ENCODE measurements at places on chromosomes 1 and 21.

GRCh38 chr1:45585110-45585426 lies 1.2 kb downstream of the NASP start:
- DNase-seq = no peak

DNA sequence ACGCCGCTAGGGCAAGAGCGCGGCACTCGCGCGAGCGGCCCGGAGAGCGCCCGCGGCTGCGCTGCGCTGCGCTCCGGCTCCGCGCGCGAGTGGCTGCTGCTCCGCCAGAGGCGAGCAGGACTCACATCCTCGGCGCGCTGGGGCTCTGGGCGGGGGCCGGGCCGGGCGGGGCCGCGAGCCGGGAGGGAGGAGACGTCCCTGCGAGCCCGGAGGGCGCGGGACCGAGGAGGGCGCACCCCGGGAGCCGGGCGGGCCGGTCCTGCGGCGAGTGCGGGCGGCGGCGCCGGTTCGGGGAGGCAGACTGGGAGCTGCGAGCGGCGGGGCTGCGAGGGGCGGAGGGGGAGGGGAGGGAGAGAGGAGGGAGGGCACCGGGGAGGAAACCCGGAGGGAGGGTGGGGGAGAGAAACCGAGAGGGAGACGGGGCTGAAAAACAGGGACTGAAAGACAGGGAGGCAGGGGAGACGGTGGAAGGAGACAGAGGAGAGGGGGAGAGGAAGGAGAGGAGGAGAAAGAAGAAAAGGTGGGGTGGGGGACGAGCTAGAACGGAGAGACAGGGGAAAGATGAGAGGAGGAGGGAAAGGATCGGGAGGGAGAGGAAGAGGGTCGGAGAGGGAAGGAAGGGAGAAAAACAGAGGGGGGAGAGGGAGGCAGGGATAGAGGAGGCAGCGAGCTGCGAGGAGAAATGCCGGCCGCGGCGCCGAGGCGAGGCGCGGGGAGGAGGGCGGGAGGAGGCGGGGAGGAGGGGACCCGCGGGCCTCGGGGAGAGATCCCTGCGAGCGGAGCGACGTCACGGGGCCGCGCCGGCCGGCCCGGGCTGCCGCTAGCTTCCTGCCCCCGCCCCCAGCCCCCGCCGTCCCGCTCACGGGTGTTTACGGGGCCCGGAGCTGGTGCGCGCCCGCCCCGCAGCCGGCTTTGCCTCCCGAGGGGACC lies at the start of gene CAMK2N1:
CAMK2N1 (minus strand) TSS at position 684 of the 930 bp plus-strand sequence. CDS start 831 bp downstream, outside the sequence.
- DNase-seq = no peak

DNA sequence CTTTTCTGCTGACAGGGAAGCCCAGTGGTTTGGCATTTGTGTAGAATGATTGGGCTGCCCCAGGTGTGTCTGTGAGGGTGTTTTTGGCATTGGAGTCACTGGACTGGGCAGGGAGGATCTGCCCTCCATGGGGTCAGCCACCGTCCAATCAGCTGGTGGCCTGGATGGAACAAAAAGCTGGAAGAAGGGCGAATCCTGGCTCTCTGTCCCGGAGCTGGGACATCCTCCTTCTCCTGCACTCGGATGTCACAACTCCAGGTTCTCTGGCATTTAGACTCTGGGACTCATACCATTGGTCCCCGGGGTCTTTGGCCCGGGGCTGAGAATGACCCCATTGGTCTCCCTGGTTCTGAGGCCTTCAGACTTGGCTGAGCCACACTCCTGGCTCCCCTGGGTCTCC lies 11.2 kb downstream of the SPSB1 start:
- DNase-seq = no peak

- DNase-seq = no peak
Observed at GRCh38 chr1:10424034-10424433, 6.2 kb upstream of the CENPS start.

GRCh38 chr1:199751506-199751905 lies 276.0 kb upstream of the NR5A2 start:
- no peak for DNase-seq

DNA sequence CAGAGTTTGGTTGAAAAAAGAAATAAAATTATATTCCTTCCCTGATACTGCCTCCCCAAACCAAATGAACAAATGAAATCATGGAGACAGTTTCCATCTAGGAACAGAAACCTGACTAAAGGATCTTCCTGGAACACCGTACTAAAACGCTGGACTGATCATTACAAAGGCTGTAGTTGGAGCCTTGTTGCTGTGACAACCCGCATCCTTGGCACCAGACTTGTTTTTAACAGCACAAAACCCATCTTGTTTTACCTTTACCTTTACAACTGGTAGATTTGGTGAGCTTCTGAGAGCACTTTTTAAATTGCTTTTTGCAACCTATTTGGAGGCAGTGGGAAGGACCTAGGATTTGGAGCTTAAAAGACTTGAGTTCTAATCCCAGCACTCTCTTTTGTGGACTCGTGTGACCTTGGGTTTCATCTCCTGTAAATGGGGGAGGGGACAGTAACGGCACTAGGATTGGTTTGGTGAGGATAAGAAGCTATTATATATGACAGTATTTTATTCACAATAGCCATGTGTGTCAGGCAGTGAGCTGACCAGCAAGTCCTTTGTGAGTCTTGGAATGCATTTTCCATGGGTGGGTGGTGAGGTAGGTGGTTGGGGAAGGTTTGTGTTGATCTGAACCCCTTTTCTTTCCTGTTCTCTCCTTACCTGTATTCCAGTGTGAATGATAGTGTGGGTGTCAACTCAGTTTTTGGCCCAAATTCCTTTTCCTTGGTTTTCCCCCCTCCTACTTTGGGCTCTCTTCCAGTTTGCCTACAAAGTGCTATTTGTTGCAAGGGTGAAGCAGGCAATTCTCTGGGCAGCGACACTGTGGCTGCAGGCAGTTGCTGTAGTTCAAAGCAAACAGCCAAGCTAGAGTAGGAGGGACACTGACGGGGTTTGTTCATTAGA lies 12.6 kb downstream of the LRRC8D start:
- DNase-seq = no peak

DNA sequence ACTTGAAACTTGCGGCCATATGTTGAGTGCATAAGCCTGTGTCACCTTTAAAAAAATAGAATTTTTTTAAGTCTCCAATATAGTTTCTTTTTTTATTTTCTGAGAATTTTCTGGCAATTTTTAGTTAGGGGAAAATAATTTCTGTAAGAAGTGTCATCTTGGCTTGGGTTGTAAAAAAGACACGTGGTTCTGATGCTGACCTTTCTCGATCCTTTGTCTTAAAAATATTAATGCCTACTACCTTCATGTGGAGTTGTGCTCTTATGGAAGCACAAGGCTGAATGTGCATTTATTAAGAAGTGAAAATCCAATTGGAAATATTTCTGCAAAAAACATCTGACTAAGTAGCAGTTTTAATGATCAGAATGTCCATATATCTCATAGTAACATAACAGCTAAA lies 3.5 kb downstream of the ELAVL4 start:
- DNase-seq = no peak

GRCh38 chr1:165112260-165112659 lies 244.3 kb downstream of the LMX1A start:
- DNase-seq = no peak

DNA sequence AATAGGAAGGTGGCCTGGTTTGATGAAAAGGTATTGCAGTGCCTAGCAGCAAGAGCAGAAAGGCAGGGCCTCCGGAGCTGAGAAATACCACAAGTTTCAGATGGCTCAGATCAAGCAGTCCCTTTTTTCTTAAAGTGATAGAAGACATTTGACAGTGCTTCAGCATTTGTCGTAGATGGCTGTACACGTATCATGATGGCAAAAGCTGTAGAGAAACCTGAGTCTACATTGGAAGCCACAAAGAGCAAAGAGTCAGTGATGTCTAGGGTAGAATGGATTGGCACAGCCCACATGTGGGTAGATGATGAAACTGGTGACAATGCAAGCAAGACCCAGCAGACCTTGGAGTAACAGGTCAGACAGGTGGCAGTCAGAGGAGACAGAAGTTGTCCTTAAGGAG lies 101.3 kb upstream of the ARTN start:
- no peak for DNase-seq

GRCh38 chr1:200861937-200862647 lies 10.7 kb upstream of the GPR25 start:
- no peak for DNase-seq

- DNase-seq = peak; percentile 51
Observed at GRCh38 chr1:41416552-41417334, 55.5 kb downstream of the FOXO6 start.

GRCh38 chr1:159753386-159753785 lies 27.4 kb upstream of the DUSP23 start:
- DNase-seq = no peak

Data from brain microvascular endothelial cell (primary cell).